Effector CD8-positive, alpha-beta T cell (primary cell): ENCODE measurements at places on chromosomes 7 and 10.

- DNase-seq, result no peak
Observed at GRCh38 chr10:63478564-63478963, 12.8 kb upstream of the JMJD1C start.

- no peak for DNase-seq
Observed at GRCh38 chr10:68271196-68271882, 39.4 kb upstream of the ATOH7 start.

GRCh38 chr7:124764847-124765400 is 668 bp downstream of the GPR37 start:
- DNase-seq, result no peak

- DNase-seq, result no peak
Observed at GRCh38 chr7:155305231-155305904, 7.7 kb downstream of the INSIG1 start.

DNA sequence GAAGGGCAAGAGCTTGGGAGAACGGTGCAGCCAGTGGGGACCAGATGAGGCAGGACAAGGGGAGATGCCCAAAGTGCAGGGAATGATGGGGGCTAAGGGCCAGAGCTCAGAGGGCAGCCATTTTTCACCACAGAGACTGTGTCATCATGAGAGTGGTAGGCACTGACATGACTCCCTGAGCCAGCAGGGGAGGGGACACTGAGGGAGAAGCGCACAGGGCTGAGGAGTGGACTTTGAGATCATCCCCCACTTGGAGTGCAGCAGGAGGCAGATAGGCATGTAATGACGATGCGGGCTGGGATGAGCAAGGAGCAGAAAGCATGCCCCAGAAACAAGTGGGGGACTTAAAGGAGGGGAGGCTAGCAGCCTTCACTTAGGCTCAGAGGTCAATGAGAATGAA is 5.2 kb upstream of the SMKR1 start:
- DNase-seq, result no peak

DNA sequence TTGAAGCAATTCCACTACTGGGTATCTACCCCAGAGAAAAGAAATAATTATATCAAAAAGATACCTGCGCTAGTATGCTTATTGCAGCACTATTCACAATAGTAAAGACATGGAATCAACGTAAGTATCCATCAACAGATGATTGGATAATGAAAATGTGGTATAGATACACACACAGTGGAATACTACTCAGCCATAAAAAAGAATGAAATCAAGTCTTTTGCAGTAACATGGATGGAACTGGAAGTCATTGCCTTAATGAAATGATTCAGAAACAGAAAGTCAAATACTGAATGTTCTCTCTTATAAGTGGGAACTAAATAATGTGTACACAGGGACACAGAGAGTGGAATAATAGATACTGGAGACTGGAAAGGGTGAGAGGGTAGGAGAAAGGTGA is 7.4 kb upstream of the SLC35B4 start:
- no peak for DNase-seq

- DNase-seq, result no peak
Observed at GRCh38 chr10:24451325-24451820, 242.4 kb downstream of the KIAA1217 start.

DNA sequence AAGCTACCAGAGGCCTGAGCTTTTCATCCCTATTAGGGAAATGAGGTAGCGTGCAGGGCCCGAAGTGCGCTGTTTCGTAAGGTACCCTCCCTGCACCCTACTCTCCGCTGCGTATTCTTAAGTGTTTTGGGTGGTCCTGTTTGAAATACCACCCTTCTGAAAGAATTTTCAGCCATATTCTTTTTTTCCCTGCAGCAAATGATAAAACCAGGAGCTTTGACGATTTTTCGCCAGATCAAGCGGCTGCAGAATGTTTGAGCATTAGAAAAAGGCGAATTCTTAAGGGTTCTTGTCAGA is 1.2 kb downstream of the RSBN1L start:
- no peak for DNase-seq

GRCh38 chr7:148630078-148630477 is 39.5 kb downstream of the C7orf33 start:
- no peak for DNase-seq

GRCh38 chr7:41881331-41882130 is 178.6 kb upstream of the INHBA start:
- peak; percentile 31 for DNase-seq

GRCh38 chr10:62939698-62940097 is 123.5 kb upstream of the EGR2 start:
- no peak for DNase-seq

DNA sequence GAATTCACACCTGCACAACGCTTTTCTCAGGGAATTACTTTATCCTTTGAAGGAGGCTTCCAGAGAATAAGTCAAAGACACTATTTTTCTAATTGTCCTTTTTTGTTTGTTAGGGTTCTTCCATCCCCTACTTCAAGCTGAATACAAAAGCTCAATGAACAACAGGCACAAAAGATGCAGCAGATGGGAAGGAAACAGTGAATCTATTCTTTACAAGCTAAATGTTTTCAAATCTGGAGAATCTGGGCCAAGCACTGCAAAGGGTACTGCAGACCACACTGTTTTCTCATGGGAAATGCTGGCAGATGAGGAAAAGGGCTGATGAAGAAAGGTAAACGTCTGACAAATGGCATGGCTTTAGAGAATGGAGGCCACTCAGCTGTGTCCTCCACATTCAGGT is 18.5 kb downstream of the LIPA start:
- no peak for DNase-seq

DNA sequence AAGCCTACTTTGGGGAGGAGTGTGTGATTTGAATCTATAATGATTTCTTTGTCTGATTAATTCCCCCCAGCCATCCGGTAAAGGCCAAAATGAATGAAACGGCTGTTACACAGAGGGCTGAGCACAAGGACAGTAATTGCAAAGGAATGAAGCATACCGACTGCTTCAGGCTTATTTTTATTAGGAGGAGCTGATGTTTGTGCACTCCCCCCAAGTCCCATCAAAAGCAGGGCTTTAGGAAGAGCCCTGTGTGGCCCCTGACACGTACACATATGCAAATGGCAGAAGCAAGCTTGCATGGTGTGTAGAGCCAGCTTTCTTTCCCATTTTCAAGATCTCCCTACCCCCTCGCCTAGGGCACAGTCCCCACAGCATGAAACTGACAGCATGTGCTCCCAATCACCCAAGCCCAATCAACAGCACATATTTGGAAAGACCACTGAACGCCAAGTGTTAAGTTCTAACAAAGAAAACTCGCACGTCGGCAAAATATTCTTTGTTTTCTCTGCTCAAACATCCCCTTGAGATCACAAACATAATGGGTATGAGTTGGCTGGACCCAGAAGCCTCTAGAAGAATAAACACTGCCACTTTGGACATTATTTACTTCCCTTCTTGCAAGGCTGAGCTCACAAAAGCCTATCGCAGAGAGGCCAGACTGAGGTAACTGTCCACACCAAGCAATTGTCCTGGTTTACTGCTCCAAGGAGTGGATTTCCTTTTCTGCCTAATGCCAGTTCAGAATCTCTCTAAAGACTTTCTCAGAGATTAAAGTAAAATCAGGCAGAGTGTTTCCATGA is 143.0 kb downstream of the CUBN start:
- DNase-seq, result no peak

DNA sequence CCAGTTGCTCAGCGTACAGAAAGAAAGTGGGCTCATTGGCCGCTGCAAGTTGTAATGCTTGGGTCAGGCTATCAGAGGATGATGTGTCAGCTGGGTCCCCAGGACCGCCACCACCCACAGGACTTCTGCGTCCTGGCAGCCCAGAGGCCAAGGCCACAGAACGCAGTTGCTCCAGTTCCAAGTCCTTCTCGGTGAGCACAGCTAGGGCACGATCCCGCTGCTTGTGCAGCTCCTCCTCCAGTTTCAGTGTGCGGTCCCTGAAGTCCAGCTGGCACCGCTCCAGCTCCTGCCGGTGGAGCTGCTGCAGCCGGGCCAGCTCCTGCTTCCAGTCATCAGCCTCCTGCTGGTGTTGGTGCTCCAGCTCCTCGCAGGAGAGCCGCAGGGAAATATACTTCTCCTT is 3.0 kb downstream of the GCC1 start:
- DNase-seq, result no peak

GRCh38 chr7:125857606-125858005 is 928.0 kb upstream of the POT1 start:
- DNase-seq, result no peak

DNA sequence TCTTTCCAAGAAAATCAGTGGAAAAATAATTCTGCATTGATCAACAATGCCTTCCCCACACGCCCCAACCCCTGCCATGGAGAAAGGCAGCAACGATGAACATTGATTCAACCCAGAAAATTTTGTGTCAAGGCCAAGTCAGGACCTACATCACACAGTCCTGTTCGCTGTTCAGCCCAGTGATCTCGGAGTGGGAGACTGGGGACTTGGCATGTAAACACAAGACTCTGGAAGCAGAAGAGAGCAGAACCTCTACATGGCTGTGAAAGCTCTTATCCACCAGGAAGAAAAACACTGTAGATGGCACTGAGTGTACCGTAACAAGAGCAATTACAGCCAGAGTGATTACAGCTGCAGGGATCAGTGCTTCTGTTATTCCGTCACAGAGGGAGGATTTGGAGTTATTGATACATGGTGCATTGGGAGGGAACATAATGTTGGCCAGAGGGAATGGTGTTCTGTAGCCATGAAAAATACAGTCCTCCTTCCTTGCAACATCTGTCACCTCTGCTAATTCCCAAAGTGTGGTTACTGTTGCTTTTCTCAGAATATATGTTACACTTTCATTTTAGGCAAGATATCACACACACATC is 136.6 kb downstream of the IQUB start:
- no peak for DNase-seq

DNA sequence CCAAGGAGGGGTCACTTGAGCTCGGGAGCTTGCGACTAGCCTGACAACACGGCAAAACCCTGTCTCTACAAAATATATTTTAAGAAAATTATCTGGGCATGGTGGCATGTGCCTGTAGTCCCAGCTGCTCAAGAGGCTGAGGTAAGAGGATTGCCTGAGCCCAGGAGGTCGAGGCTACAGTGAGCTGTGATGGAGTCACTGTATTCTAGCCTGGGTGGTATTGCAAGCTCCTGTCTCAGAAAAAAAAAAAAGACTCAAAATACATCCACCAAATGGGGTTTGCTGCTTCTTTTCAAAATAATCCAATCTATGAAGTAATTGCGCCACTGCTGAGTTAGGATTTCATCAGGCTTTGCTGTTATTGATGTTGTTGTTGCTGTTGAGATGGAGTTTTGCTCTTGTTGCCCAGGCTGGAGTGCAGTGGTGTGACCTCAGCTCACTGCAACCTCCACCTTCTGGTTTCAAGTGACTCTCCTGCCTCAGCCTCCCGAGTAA is 11.1 kb upstream of the VIM start:
- DNase-seq, result no peak

DNA sequence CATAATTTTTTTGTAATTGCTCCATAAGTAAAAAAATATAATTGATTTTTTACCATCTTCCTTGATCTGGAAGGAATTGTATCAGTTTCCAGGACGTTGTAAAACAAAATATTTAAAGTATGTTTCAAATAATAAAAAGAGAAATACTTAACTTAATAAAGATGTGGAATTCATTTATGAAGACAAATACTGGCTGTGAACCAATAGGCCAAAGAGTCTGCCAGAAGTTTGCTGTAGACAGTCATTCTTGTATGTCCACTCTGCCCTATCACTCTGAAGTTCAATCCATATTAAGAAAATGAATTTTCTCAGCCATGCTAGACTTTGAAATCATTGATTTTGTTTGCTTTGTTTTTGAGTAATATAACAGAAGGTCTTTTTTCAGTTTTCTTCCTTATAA is 256.4 kb downstream of the TRIL start:
- no peak for DNase-seq

- DNase-seq, result no peak
Observed at GRCh38 chr7:19520392-19520791, 188.4 kb downstream of the POLR1F start.
